ENCODE measurements at places on chromosomes 11 and 22.

GRCh38 chr11:19698493-19699292, 13.9 kb upstream of the NAV2 start:
- no peak for DNase-seq

DNA sequence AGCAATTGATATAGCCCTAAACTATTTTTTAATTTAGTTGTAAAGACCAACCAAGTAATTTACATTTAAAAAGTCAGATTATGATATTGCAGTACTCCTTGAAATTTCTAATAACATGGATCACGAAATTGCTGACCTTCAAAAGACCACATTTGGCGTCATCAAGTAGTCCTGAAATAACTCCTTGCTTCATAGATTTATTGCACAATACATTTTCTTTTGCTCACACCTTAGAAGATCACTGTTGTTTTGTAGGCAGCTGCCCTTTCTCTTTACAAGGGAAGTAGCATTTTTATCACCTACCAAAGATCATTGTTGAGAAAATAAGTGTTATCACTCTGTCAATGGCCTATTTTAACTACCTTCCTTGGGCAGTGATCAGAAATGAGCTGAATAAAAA, 815.8 kb downstream of the METTL15 start:
- no peak for DNase-seq

DNA sequence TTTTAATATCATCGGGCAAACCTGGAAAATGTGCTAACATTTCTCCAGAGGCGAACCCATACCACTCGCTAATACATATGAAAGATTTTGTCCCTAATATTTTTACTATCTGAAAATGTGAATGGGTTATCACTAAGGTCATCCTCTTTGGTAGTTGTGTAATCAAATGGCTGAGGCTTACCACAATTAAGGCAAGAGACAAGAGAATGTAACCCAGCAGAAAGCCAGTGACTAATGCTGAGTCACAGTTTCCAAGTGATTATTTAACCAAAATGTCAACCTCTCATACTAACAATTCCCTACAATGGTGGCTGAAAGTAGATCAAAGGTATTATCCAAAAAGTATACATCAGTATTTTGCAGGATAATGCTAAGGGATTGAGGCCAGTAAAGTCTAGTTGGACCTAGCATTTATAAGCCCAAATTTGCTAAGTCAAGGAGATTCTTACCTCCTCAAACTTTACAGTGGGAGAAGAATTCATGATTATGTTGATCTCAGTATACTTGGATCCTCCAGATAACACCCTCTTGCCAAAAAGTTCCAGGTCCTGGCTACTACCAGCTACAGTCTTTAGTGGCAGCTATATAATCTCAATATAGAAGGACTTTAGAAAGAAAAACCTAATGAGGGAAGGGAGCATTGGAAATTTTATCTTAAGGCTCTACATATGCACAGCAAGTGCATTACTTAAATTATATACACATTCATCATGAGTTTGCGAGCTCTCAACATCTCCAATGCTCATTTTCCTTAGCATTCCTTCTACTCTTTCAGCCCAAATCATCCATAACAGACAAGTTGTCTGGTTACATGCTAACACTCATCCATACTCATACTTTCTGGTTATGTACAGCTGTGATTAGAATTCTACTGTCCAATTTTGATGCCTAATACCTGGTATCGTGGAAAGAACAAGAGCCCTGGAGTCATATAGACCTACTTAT, 25.4 kb downstream of the SIK3 start:
- no peak for DNase-seq

GRCh38 chr22:20904008-20904979, 12.9 kb upstream of the CRKL start:
- DNase-seq = no peak

GRCh38 chr22:48937032-48937639, 890.5 kb downstream of the BRD1 start:
- no peak for DNase-seq

GRCh38 chr22:38935023-38935422, 22.4 kb upstream of the APOBEC3A start:
- no peak for DNase-seq

- DNase-seq = no peak
These were observed 98.1 kb downstream of the SIK3 start for GRCh38 chr11:117000014-117000737.

DNA sequence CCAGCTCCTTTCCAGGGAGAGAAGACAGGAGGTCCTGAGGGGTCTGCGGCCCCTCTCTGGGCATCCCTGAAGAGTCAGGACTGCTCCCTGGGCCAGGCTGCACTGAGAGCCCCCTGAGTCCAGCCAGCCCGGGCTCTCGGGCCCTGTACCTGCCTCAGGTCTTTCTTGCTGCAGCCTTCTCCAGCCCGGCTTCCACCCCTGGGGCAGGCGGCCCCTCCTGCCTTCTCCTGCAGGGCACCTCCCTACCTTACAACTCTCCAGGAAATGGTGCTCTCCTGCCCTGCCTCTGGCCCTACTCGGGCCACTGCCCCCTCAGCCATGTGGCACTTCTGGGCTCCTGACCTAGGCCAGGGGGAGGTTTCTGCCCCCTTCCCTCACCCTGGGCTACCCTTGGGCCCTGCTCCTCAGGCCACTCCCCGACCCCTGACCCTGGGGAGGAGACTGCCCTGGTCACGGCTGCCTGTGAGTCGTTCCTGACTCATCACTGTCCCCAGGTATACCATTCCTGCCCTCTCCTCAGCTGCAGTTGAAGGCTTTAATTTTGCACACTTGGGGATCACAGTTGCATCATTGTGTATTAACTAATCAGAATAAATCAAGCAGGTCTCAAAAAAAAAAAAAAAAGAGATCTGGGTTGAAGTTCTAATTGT, 251.1 kb downstream of the NXPE2 start:
- DNase-seq = no peak

DNA sequence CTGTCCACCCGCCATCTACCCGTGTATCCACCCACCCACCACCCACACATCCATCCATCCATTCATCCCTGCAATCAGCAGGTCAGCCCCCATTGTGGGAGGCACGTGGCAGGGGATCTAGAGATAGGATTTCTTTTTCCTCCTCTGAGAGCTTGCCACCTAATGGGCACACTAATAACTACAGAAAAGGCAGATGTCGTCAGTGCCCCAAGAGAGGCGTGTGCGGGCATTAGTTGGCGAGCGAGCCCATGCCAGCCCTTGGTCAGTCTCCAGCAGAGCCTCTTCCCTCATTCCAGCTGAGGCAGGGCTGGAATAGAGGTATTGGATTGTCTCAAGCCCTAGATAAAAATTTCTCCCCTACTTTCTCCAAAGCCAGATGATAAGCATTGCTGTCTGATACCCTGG, 9.7 kb downstream of the USP2 start:
- DNase-seq = no peak

- no peak for DNase-seq
These were observed 19.1 kb upstream of the BSX start for GRCh38 chr11:123000721-123001120.
